ENCODE measurements at places on chromosomes 5 and 9.

DNA sequence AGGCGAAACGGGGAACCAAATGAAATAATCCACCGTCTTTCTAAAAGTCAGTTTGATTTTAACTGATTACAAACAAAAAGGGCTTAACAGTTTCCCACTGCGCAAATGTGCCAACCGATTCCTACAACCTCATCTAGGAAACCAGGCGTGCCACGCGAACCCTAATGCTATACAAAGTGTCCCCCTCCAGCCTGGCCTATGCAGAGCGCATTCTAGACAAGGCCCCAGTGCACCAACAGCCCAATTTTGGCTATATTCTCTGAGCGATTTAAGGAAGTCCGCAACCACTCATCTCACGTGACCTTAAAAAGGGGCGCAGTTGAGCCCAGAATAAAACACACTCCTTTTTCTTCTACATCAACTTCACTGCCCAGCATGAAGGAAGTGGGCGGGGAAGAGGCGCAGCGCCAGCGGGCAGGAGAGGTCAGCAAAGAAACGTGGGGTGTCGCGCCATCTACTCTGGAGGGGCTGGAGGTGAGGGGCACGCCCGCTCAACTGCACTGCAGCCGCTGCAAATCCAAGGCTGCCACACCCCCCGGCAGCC, 779 bp downstream of the FAM13B start:
- peak; percentile 76 for DNase-seq

DNA sequence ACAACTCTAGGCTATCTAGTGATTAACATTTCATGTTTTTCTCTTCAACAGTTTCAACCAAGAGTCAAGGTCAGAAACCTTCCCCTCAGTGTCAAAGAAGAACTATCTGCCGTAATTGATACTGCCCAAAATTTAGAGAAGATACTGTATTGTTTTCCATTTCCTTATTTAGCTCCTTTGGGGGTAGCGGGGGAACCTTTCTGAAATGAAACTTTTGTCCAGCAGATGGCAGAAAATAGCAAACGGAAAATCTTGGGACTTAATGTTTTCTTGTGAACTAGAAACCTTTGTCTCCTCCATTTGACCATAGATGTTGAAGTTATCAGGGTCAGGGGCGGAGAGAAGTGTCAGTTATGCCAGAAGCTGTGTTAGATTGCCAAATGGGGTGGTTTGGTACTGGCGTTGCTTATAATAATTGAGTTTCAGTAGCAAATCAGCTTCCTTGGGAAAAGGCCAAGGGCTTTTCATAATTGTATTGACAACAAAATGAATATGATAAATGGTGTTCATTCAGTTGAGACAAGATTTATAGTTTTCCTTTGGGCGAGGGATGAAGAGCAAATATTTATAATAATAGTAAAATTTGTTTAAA, 101.7 kb upstream of the TLX3 start:
- DNase-seq = no peak

- no peak for DNase-seq
Measured at GRCh38 chr5:154683101-154683880, 71.9 kb upstream of the LARP1 start.

DNA sequence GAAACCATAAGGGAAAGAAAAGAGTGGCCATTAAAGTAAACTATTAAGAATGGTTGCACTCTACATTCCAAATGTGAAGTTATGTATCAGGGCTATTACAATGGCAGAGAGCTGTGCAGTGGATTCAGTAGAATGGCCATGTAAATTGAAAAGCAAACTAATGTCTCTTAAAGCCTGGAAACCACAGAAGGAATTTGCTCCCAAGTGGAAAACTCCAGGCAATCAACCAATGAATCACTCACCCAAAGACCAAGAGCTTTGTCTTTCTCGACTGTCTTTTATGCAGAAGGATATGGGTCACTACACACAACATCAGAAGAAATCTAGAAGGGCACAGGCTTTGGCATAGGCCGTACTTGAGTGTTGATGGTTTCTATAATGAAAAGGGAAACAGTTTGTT, 114.9 kb downstream of the TLE1 start:
- no peak for DNase-seq

GRCh38 chr9:121358751-121359150, 11.3 kb downstream of the STOM start:
- DNase-seq = no peak

DNA sequence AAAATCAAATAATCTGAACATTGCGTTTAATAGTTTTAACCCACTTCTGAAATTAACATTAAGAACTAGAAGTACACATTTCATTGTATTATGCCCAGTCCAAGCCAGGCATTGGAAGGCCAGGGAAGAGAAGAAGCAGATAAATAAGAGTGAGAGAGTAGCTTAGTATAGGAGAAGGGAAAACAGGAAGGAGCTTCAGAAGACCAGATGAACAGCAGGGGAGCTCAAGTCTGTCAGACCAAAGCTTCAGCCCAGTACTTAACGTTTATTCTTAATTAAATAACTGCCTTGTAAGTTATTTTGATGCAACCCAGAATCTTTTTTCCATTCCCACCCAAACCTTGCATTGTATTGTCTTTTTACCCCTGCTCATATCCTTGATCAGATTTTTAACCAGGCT, 11.5 kb upstream of the FAM120AOS start:
- DNase-seq = no peak

GRCh38 chr9:72441848-72442607, 77.0 kb upstream of the ZFAND5 start:
- DNase-seq = no peak

GRCh38 chr5:44847206-44847852, 38.6 kb downstream of the MRPS30 start:
- no peak for DNase-seq

GRCh38 chr9:131674425-131675421, 65.2 kb downstream of the RAPGEF1 start:
- no peak for DNase-seq

- no peak for DNase-seq
Measured at GRCh38 chr9:114084282-114085073, 6.4 kb upstream of the AMBP start.
